ENCODE measurements at places on chromosomes 3 and 15.

- DNase-seq, result no peak
Observed at GRCh38 chr3:34863485-34863884, 775.8 kb upstream of the ARPP21 start.

- DNase-seq, result no peak
Observed at GRCh38 chr3:142976621-142977398, 13.3 kb upstream of the PAQR9 start.

- DNase-seq, result no peak
Observed at GRCh38 chr15:78408355-78408640, 29.7 kb upstream of the IREB2 start.

GRCh38 chr15:90872486-90873184 lies 4.2 kb downstream of the FURIN start:
- DNase-seq, result no peak

- DNase-seq, result peak; percentile 56
Observed at GRCh38 chr3:168165390-168166269, 69.9 kb upstream of the GOLIM4 start.

DNA sequence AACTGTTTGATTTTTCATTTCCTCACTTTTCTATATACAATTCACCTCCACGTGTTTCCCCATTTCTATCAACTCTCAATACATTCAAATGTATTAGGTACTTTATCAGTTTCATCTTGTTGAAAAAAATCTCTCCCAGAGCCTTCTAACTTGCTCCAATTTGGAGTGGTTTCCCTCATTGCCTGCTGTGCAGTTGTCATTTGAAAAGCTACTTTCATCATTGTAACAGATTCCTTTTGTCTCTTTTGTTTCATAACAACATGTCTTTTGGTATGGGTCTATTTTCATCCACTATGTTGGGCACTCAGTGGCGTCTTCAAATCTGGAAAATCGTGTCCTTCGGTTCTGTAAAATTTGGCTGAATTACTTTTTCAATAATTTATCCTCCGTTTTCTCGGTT lies 75.0 kb downstream of the NR2E3 start:
- no peak for DNase-seq

- no peak for DNase-seq
Observed at GRCh38 chr3:14440168-14440518, 37.7 kb downstream of the SLC6A6 start.

DNA sequence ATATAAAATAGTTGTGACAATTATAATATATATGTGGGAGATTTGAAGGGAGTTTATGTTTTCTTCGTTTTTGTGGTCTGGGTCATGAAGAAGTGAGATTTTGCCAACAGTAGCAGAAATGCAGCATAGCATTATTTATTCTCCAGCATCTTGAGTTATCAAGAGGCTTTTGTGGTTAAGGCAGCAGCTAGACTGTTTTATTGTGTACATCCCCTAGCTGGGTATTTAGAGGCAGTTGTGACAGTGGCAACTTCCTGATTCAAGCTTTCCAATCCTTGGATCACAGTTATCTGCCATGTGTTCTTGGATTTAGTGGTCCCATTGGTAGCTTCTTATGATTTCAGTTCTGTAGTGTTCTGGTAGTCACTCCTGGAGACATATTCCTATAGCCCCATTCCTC lies 29.0 kb downstream of the ARIH1 start:
- no peak for DNase-seq

DNA sequence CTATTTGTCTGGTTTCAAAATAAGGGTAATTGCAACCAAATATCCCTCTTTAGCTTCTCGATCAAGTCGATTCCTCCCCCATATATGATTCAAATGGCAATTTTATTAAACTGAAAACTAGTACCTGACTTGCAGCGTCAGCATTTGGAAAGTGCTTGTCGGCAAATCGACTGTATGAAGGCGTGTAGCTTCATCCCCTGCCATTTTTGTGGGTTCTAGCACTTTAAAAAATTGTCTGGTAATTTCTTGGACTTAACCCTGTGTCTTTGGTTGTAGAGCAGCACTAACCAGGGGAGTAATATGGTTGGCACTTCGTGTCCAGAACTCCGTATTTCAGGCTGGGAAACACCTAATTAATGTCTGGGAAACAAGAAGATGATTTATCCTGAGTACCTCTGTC lies 573 bp downstream of the MME start:
- no peak for DNase-seq

GRCh38 chr3:125157183-125157582 lies 55.4 kb downstream of the SLC12A8 start:
- DNase-seq, result no peak

DNA sequence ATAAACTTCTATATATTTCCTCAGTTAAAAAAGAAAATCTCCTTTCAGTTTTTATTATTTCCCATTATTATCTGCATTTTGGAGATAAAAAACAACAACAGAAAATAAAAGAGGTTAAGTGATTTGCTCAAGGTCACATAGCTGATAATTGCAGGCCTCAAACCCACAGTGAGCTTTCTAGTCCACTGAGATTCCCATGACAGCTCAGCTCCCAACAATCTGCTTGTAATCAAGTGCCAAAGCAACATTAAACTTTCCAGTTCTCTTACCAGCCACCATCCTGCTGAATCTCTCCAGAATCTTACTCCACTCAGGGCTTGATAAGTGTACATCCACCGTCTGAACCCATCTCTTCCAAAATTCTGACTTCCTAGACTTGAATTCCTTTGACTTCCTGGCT lies 318.2 kb upstream of the SEMA6D start:
- DNase-seq, result no peak

GRCh38 chr3:196122688-196123046 lies 40.8 kb upstream of the TFRC start:
- no peak for DNase-seq

- DNase-seq, result no peak
Observed at GRCh38 chr15:29065571-29065970, 179.8 kb downstream of the APBA2 start.

GRCh38 chr15:45164914-45165313 lies 22.9 kb downstream of the SHF start:
- DNase-seq, result no peak

DNA sequence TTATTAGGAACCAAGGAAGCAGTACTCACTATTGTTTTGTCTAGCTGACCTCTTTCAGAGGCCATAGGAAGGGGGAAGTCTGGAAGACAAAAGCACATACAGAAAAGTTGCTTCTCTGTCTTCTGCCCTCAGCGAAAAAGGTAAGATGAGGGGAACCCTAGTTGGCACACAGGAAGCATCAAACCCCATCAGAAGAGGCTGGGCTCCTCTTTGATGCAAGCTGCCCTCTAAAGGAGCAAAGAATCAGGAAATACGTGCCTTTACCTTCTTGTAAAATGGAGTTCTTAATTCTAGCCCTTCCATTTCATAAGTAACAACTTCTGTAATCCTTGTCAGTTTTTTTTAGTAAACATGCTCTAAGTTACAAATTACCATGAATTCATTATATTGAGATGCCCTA lies 12.5 kb downstream of the SPINK8 start:
- no peak for DNase-seq

DNA sequence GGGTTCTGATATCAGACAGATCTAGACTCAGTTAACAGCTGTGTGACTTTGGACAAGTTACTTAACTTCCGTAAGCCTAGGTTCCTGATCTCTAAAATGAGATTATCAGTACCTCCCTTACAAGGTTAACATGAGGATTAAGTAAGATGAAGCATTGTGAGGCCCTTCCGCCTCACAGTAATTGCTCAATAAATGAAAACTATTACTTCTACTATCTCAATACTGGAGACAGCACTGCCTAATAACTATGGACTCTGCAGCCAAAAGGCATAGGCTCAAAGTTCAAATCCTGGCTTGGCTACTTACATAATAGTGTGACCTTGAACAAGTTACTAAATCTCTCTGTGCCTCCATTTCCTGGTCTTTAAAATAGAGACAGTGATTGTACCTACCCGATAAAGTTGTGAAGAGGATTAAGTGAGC lies 82.0 kb upstream of the ATP11B start:
- no peak for DNase-seq
